ENCODE measurements at places on chromosomes 11 and 22.

GRCh38 chr11:13434247-13435205 lies 28.5 kb downstream of the BTBD10 start:
- no peak for DNase-seq

DNA sequence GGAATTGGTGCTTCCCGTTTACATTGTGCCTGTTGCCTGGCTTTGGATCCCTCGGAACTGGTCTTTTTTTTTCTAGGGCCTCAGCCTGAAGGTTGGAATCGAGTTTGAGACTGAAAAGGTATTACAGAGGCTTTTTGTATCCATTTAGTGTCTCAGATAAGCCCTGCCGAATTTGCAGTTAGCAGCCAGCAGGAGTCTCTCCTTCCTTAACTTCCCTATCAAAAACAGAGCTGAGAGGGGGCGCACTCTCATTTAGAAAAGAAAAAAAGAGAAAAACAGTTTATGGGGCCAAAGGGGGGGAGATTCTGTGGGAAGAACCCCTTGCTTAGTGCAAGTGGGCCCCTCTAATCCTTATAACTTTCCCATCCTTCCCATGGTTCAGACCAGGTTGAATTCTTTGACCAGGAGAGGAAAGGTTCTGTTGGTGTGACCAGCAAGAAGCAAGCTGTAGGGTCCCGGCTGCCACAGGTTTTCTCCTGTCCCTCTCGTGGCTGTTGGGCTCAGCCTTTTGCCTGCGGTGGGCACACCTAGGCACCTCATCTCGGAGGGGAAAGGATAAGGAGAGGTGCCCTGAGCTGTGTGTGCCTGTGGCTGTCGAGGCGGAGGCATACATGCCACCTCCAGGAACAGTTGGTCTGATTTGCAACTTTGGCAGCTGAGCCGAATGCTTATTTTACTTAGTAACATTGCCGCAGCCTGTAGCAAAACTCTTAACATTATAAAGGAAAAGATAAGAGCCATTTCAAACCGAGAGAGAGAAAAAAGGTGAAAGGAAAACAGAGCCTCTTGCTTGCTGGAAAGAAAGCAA lies 565.0 kb upstream of the CNTN5 start:
- DNase-seq: no peak

DNA sequence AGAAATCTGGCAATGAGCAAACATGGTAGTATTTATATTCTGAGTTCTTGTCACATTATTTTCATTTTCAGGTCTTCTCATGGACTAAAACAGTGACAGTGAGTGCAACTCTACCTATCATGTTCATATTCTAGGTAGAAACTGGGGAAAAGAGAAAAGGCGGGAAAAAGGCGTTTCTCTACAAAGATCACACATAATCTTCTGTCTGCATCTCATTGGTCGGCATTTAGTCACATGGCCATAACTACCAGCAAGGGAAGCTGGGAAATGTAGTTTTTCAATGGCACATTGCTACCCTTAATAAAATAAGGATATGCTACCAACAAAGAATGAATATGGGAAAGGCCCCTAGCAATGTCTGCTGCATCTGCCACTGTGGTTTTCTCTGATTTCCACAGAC lies 57.6 kb upstream of the B3GAT1 start:
- no peak for DNase-seq

DNA sequence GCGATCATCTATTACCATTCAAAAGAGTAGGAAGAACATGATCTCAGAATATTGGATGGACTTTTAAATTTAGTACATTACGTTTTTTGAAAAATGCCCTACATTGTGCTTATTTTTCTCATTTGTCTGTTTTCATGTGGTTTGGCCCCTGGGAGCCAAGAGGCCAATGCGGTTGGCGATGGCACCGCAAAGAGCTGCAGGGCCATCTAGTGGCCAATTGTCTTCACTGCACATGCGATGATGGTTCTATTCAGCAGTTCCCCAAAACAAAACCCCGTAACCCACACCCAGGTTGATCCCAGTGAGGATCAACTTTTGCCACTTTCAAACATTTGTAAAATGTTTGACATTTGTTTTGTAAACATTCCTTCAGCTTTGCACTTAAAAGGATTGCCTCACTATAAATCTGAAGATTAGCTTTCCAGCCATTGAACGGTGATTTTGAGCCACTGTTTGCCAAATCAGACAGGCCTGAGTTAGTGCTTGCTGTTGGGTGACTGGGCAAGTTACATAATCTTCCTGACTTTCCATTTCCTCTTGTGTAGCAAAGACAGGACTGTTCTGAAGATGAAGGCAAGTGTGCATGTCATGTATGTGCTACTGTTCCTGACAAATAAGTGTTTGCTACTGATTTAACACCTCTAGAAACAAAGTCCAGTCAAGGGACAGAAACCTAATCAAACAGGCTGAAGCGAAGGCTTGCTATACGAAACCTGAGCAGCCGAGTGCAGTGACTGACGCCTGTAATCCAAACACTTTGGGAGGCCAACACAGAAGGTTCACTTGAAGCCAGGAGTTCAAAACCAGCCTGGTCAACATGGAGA lies 29.2 kb upstream of the XBP1 start:
- peak; percentile 63 for DNase-seq

GRCh38 chr22:23970201-23970641 lies 3.5 kb downstream of the DDTL start:
- no peak for DNase-seq

- DNase-seq: no peak
Measured at GRCh38 chr11:108293229-108293628, 70.4 kb downstream of the ATM start.

- peak; percentile 68 for DNase-seq
Measured at GRCh38 chr22:36220451-36220921, 18.8 kb downstream of the APOL2 start.

- DNase-seq: no peak
Measured at GRCh38 chr11:44631831-44632230, 66.4 kb downstream of the CD82 start.

DNA sequence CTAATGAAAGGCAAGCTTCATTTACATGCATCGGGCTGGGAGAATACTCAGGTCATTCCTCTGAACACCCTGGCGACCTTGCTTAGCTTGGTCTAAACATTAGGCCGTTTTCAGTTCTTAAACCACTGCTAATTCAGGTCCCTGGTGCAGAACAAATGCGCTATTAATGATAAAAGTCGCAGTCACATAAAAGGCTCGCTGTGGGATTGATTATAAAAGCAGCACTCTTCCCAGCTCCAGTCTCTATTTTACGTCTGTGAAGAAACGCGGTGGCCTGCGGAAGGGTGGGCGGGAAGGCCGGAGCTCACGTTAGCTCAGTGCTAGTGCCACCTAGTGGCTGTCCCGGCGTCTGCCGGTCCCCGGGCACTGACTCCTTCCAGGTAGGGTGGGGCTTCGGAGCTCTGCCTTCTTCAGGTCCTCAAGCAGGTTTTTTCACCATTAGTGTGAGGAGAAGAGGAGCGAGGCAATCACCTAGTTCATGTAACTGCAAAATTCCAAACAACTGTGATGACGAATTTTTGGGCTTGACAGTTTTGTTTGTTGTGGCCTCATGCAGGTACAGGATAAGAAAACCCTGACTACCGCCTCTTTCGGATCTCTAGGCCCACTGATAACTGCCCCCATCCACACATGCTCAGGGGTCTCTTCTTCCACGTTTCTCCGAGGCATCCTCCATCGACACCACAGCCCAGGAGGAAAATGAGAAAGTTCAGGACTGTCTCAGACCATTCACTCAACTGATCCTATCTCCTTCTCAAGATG lies 66.5 kb upstream of the CLMP start:
- DNase-seq: peak; percentile 51
